Activated naive CD8-positive, alpha-beta T cell treated with anti-CD3 and anti-CD28 coated beads, Interleukin-2, amount 10 ng/mL, durations not matched to agents 7 days and 5 days (primary cell): ENCODE measurements at places on chromosomes 4 and X. TPM values are rescaled to one million over a fixed set of nuclear protein-coding genes. Genes with fewer than 3 reads are reported as not detected.

GABRA4 gene
- total RNA-seq, result not detected

N4BP2 gene
- 31.9 TPM for total RNA-seq

ZNF732 gene
- total RNA-seq, result not detected

TMPRSS11E gene
- total RNA-seq, result 0.22 TPM

CFAP97 gene
- total RNA-seq, result 30.5 TPM

GNRHR gene
- total RNA-seq, result not detected

MAD2L1 gene
- 49.3 TPM for total RNA-seq

DCAF12L2 gene
- not detected for total RNA-seq

DUX4 gene
- not detected for total RNA-seq

CXorf49 gene
- not detected for total RNA-seq

RHOXF2B gene
- total RNA-seq, result not detected

C4orf50 gene
- 0.43 TPM for total RNA-seq
